Ascending aorta (tissue), 2 donors: ENCODE measurements at places on chromosomes 3 and 15. TPM values are rescaled to one million over a fixed set of nuclear protein-coding genes. Genes with fewer than 3 reads are reported as not detected.

DNA sequence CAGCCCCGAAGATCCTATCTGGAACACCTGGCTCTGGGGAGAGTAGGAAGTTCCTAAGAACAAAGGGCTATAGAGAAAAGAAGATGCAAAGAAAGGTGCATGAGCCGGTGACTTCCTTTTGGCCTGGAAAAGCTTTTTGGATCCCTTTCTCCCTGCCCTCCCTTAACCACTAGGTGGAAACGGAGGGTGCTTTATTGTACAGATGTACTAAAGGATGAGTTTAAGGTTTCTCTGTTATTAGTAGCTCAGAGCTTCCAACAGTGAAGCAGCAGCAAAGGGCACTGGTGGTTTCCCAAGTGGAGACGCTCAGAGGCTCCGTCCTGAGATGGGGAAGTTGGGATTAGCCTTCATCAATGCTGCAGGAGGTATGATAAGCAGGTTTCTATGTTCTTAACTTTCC is 5.9 kb upstream of the ADGRG7 start:
- no peaks in the 10 kb centered on the region for H3K4me1 ChIP-seq
- no peak overlapping the region for H3K27ac ChIP-seq
- H3K27me3 ChIP-seq: no peaks in the 10 kb centered on the region
- peak overlapping the region; percentile 12 for H3K4me3 ChIP-seq
- no peaks in the 10 kb centered on the region for H3K36me3 ChIP-seq

EOGT gene
- 50.4 TPM for total RNA-seq

DNA sequence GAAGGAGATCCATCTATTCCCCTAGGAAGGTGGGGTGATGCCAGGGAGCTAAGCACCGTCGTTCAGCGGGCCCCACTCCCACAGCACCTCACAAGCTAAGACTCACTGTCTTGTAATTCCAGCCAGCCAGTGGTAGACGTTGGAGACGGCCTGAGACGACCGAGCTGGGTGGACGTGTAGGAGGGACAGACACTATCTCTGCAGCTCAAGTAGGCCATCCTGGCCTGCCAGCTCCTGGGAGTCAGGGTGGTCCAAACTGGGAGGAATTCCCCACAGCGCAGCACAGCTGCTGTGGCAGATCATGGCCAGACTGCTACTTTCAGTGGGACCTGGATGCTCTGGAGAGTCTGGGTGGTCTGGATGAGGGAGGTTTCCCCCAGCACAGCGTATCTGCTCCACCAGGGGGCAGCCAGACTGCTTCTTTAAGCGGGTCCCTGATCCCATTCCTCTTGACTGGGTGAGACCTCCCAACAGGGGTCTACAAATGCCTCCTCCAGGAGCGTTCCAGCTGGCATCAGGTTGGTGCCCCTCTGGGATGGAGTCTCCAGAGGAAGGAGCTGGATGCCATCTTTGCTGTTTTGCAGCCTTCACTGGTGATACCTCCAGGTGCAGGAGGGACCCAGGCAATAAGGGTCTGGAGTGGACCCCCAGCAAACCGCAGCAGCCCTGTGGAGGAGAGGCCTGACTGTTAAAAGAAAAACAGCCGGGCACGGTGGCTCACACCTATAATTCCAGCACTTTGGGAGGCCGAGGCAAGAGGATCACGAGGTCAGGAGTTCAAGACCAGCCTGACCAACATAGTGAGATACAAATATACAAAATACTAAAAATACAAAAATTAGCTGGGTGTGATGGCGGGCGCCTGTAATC is 27.6 kb downstream of the GNB5 start:
- H3K27me3 ChIP-seq: no peaks in the 10 kb centered on the region
- no peak overlapping the region for H3K27ac ChIP-seq
- H3K36me3 ChIP-seq: peaks cover 6% of the 10 kb centered on the region
- no peak for DNase-seq
- no peaks in the 10 kb centered on the region for H3K4me1 ChIP-seq
- no peak overlapping the region for H3K4me3 ChIP-seq

CTXN2 gene
- not detected for total RNA-seq

- no peaks in the 10 kb centered on the region for H3K27me3 ChIP-seq
- H3K27ac ChIP-seq: no peak overlapping the region
- no peaks in the 10 kb centered on the region for H3K4me1 ChIP-seq
- DNase-seq: no peak
- no peaks in the 10 kb centered on the region for H3K36me3 ChIP-seq
- H3K4me3 ChIP-seq: no peak overlapping the region
Observed at GRCh38 chr3:79418855-79419621, 348.8 kb downstream of the ROBO1 start.

DNA sequence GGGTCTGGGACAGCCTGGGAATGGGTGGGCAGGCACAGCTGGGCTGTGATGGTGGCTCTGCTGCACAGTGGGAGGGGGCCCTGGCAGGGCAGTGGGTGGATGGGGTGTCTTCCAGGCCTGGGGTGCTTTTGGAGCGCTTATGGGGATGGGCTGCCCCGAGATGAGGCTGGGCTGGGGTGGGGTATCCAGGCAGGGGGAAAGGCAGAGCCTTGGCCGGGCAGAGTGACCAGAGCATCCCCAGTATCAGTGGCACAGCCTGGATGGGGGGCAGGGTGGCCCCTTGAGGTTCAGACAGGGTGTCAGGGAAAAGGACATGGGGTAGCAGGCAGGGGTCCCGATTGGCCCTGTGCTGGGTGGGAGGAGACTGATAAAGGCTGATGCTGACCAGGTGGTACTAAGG is 26.6 kb downstream of the HDAC11 start:
- H3K36me3 ChIP-seq: peaks cover 25% of the 10 kb centered on the region
- DNase-seq: no peak
- H3K4me3 ChIP-seq: no peak overlapping the region
- no peak overlapping the region for H3K27ac ChIP-seq
